Neuronal stem cell (in vitro differentiated cells): ENCODE measurements at places on chromosomes 2 and 18.

- no peak for DNase-seq
Measured at GRCh38 chr2:111664275-111664850, 219.6 kb downstream of the ANAPC1 start.

- no peak for DNase-seq
Measured at GRCh38 chr2:232225895-232226294, 152.7 kb upstream of the ALPP start.

DNA sequence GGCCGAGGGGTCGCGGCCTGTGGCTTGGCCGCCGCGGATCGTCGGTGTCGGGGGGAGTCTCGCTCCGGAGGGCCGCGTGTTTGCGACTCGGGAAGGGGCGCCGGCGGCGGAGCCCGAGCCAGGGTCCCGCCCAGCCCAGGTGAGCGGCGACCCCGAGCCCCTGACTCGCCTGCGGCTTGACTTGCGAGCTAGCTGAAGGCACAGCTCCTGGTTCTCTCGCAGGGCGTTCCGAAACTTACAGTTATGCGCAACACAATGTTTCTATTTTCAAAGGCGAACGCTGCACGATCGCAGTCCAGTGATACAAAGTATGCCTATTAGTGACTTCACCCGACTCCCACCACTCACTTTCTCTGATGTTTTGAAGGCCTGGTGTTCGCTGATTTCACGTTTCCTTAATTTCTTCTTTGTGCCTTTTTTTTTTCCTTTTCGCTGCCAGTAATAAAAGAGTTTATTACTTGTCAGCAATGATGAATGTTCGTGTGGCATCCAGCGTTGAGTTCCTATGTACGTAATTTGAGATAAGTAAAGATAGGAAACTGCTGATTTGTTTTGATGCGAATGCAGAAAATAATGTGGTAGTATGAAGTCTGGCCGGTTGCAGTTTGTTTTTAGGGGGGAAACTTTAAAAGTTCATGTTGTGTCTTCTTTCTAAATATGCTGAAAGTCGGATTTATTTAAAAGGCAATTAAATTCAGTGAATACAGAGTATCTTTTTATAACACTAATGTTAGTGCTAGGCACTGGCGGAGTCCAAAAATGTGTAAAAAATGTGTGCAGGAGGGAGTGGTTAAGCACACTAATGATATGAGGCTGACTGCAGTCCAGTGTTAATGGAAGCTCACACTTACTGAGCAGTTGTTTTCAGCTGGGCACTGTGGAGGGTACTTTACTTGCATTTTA lies 706 bp downstream of the UBXN2A start:
- no peak for DNase-seq

DNA sequence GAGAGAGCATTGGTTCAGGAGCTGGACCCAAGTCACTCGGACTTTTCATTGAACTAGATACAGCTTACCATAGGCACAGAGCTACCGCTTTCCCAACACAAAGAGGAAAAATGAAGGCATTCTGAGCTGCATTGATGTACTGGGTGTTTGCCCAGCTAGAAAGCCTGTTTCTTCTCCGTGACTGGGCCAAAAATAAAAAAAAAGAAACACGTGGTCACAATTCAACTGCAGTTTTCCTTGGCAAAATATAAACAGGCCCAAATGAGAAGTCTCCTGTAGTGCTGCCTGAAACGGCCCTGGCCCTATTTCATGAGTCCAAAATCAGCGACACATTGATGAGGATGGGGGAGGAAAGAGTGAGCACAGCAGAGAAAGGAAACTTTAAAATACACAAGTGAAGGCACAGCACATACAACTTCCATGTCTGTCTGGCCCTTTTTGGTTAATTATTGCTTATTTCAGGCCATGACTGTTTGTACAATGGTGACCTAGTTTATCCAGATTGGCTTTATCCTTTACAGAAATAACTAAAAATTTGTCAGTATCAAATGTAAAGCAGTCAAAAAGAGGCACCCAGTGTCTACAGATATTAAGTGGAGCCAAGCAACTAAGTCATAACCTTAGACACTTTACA lies 179.7 kb downstream of the ICOS start:
- no peak for DNase-seq

- DNase-seq, result no peak
Measured at GRCh38 chr2:186726938-186727337, 33.1 kb downstream of the FAM171B start.

DNA sequence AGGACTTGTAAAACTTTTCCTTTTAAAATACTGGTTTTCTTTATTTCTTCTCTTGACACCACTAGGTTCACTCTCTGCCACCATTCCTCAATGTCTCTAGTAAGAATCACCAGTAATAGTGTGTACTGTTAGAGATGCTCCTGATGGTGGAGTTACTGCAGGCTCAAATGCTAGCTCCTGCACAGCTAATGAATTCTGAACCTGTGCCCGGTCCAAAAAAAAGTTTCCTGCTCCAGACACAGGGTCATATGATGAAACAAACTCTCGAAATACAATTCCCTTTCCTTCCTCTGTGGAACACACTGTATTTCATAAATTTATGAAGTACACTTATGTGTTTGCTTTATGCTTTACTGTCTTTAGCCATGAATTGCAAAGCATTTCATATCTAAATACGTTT lies 19.2 kb downstream of the PMS1 start:
- no peak for DNase-seq
